ENCODE measurements at places on chromosomes 13 and 19. TPM values are rescaled to one million over a fixed set of nuclear protein-coding genes. Genes with fewer than 3 reads are reported as not detected.

OXGR1 gene
- not detected for total RNA-seq

NCAN gene
- total RNA-seq = 0.04 TPM

- H3K4me1 ChIP-seq = peaks cover 33% of the 10 kb centered on the region
- no peak overlapping the region for H3K27ac ChIP-seq
- no peaks in the 10 kb centered on the region for H3K27me3 ChIP-seq
- H3K36me3 ChIP-seq = peaks cover 74% of the 10 kb centered on the region
- no peak for DNase-seq
Measured at GRCh38 chr19:47097396-47098201, 16.0 kb downstream of the ZC3H4 start.

DNA sequence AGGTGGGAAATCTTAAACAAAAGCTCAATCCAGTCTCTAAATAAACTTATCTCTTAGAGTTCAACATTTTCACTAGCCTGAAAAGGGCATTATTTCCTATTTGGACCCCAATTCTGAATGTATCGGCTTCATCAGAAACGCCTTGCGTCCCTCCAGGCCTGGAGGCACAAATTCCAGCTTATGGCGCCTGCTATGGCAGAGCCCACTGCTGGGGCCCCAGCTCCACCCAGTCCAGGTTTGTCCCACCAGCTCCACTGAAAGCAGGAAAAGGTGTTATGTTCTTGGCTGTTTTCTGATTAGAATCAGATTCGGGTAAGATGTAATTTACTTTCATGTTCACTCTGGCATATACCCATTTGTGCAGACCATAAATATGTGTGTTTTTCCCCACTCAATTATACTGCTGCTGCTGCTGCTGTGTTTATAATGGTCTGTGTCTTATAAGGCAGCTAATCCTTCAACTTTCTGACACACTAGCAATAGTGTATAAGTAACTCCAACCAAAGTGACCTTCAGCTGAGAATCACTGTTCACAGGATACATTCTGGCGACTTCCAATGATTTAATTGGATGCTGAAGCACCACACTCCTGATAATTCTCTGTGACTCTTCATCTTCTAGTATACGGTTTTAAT lies 6.4 kb downstream of the IRS2 start:
- peaks cover 21% of the 10 kb centered on the region for H3K4me1 ChIP-seq
- H3K27me3 ChIP-seq = no peaks in the 10 kb centered on the region
- DNase-seq = no peak
- H3K4me3 ChIP-seq = no peak overlapping the region
